Calu3 (cell line): ENCODE measurements at places on chromosomes 6 and 20. TPM values are rescaled to one million over a fixed set of nuclear protein-coding genes. Genes with fewer than 3 reads are reported as not detected.

The HLA-DOA gene
- 1.7 and 4.1 TPM in 2 replicates for total RNA-seq

The ZNF165 gene
- total RNA-seq: 6.3 and 7.0 TPM in 2 replicates

The C6orf58 gene
- total RNA-seq: 0.31 and 0.64 TPM in 2 replicates

The MTCH1 gene
- total RNA-seq: 288 and 291 TPM in 2 replicates

The PROCR gene
- total RNA-seq: 9.7 and 10.3 TPM in 2 replicates

The BLTP3A gene
- 33.4 and 34.8 TPM in 2 replicates for total RNA-seq

The F13A1 gene
- total RNA-seq: not detected in 2 replicates

The SLC2A10 gene
- total RNA-seq: 24.0 and 24.9 TPM in 2 replicates

The MACROD2 gene
- 28.1 and 29.4 TPM in 2 replicates for total RNA-seq

The PKHD1 gene
- 23.7 and 25.2 TPM in 2 replicates for total RNA-seq

The SLC13A3 gene
- 0.49 TPM in 1 of 2 replicates, not detected in the other for total RNA-seq

The IGF2R gene
- 109 and 127 TPM in 2 replicates for total RNA-seq

The VSTM2L gene
- 0.71 and 2.8 TPM in 2 replicates for total RNA-seq

- DNase-seq: peak; percentile 47
- H3K4me1 ChIP-seq: peaks cover 22% of the 10 kb centered on the region
- H3K27me3 ChIP-seq: peaks cover 14% of the 10 kb centered on the region
- peak overlapping the region; percentile 70 for H3K27ac ChIP-seq
Observed at GRCh38 chr6:168035661-168036545, 38.4 kb downstream of the KIF25 start.

DNA sequence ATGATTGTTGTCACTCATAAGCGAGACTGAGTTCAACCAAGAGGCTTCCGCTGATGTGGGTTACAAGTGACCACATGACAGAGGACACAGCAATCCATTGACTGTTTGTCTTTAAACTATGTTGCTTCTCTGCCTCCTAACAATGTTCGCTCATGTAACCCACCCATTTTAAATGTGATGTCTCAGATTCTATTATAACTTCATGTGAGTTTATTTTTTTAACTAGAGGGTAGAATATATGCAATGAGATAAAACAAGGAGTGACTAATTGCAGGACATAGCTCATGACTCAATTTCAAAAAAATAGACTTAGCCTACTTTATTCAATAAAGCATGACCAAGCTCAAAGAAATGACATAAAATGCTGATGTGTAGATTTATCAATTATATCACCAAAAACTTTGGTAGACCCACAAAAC is 119.2 kb upstream of the SASH1 start:
- no peak for DNase-seq
- no peak overlapping the region for H3K4me3 ChIP-seq
- no peaks in the 10 kb centered on the region for H3K36me3 ChIP-seq
- H3K27ac ChIP-seq: no peak overlapping the region
- no peaks in the 10 kb centered on the region for H3K27me3 ChIP-seq
- H3K4me1 ChIP-seq: peaks cover 11% of the 10 kb centered on the region

- H3K36me3 ChIP-seq: peaks cover 48% of the 10 kb centered on the region
- no peaks in the 10 kb centered on the region for H3K27me3 ChIP-seq
Observed at GRCh38 chr20:62646851-62647520, 4.7 kb downstream of the SLCO4A1 start.

- H3K4me3 ChIP-seq: no peak overlapping the region
- H3K4me1 ChIP-seq: peaks cover 30% of the 10 kb centered on the region
- H3K27me3 ChIP-seq: no peaks in the 10 kb centered on the region
Observed at GRCh38 chr6:35028781-35029769, 112.1 kb downstream of the TCP11 start.

GRCh38 chr6:127855542-127856159 is 45.2 kb downstream of the THEMIS start:
- H3K4me1 ChIP-seq: no peaks in the 10 kb centered on the region
- H3K36me3 ChIP-seq: no peaks in the 10 kb centered on the region
- no peak overlapping the region for H3K4me3 ChIP-seq
- peak; percentile 22 for DNase-seq
- H3K27ac ChIP-seq: no peak overlapping the region

GRCh38 chr6:9523462-9523861 is 891.4 kb downstream of the TFAP2A start:
- DNase-seq: no peak
- H3K4me1 ChIP-seq: peaks cover 53% of the 10 kb centered on the region
- H3K27me3 ChIP-seq: no peaks in the 10 kb centered on the region
- peaks cover 12% of the 10 kb centered on the region for H3K36me3 ChIP-seq
- no peak overlapping the region for H3K4me3 ChIP-seq

GRCh38 chr6:136067731-136068341 is 182.3 kb downstream of the MTFR2 start:
- peak; percentile 61 for DNase-seq
- H3K27me3 ChIP-seq: no peaks in the 10 kb centered on the region
- peak overlapping the region; percentile 100 for H3K27ac ChIP-seq
- peaks cover 10% of the 10 kb centered on the region for H3K36me3 ChIP-seq

GRCh38 chr6:44650947-44651346 is 263.4 kb downstream of the CDC5L start:
- no peak for DNase-seq
- H3K4me1 ChIP-seq: peaks cover 15% of the 10 kb centered on the region
- H3K36me3 ChIP-seq: no peaks in the 10 kb centered on the region

DNA sequence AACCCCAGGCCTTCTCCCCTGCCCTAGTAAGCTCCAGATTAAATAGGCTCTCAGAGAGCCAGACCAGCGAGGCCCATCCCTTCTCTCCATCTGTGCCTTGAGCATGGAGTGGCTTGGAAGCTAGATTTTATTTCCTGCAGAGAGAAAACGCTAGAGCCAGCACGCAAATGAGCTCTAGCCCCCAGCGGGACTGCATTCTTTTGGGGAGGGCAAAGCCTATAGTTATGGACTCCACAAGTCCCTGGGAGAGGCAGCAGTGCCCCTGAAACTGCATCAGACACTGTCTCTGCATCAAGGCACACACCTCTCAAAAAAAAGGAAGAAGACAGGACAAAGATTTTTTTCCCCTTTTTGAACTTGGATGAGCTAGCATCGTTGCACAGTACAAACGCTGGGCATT is 15.8 kb downstream of the FOXF2 start:
- H3K27ac ChIP-seq: no peak overlapping the region
- H3K27me3 ChIP-seq: peaks cover 8% of the 10 kb centered on the region
- H3K4me1 ChIP-seq: no peaks in the 10 kb centered on the region
- H3K4me3 ChIP-seq: no peak overlapping the region
- H3K36me3 ChIP-seq: no peaks in the 10 kb centered on the region

DNA sequence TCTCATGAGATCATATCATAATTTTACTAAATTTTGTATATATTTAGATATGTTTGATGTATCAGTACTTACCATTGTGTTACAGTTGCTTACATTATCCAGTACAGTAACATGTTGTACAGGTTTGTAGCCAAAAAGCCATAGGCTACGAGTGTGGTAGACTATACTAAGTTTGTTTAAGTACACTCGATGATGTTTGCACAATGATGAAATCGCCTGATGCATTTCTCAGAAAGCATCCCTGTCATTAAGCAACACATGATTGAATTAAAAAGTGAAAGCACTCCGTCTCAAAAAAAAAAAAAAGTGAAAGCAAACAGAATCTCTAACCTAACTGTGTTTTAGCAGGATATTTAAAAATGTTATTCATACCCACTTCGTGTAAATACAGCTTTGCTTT is 104.9 kb upstream of the TFAP2D start:
- H3K27me3 ChIP-seq: no peaks in the 10 kb centered on the region
- H3K4me1 ChIP-seq: no peaks in the 10 kb centered on the region
- DNase-seq: no peak

DNA sequence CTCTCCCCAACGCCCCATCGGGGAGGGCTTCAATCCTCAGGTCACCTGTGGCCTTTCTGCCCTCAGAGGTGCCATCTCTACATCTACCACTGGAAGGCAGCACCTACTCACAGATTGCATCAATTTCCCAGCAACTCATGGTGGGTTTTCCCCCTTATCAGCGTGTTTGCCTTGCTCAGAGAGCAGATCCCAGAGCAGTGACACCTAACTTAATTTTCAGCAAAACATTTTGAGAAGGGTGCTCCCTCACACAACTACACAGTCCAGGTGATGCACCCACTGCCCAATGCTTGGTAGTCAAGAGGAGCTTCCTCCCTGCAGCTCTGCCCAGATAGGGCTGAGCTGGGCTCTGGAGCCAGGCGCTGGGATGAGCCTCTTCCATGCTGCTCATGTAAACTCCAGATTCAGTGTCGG is 48.2 kb downstream of the PLG start:
- H3K27me3 ChIP-seq: peaks cover 12% of the 10 kb centered on the region
- H3K36me3 ChIP-seq: no peaks in the 10 kb centered on the region
- H3K4me3 ChIP-seq: no peak overlapping the region
- no peak overlapping the region for H3K27ac ChIP-seq

- H3K4me3 ChIP-seq: no peak overlapping the region
- H3K4me1 ChIP-seq: no peaks in the 10 kb centered on the region
- peaks cover 59% of the 10 kb centered on the region for H3K27me3 ChIP-seq
- no peak overlapping the region for H3K27ac ChIP-seq
- no peak for DNase-seq
- H3K36me3 ChIP-seq: no peaks in the 10 kb centered on the region
Observed at GRCh38 chr20:37890643-37891042, 12.3 kb upstream of the VSTM2L start.
